Aorta (tissue), 5 donors: ENCODE measurements at places on chromosomes 13 and 19. TPM values are rescaled to one million over a fixed set of nuclear protein-coding genes. Genes with fewer than 3 reads are reported as not detected.

SIGLEC14 gene
- polyA plus RNA-seq: 0.20 TPM

KCNN1 gene
- polyA plus RNA-seq: 0.13 TPM

GRCh38 chr13:105990256-105990958, 545.1 kb downstream of the EFNB2 start:
- H3K4me3 ChIP-seq: no peak overlapping the region
- no peak overlapping the region for H3K27ac ChIP-seq
- no peaks in the 10 kb centered on the region for H3K36me3 ChIP-seq

DNA sequence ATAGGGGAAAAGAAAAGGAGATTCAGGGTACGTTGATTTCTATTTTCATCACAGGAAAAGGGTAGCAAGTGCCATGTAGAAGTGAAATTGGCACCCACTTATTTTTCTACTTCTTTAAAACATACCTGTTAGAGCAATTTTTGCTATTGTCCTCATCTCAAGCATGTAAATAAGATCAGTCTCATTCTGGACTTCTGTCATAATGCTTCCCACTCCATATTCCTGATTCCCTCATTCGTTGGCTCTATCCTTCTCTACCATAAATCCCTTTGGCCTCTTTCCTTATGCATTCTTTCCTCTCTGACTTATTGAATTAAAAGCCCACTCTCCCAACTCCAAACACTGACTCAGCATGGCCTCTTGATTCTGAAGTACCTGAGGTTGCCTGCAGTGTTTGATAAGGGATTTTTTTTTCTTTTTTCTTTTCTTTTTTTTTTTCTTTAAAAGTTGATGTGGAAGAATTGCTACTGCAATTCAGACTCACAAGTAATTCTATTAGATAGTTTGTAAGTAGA, 465.7 kb downstream of the SLITRK6 start:
- H3K4me3 ChIP-seq: no peak overlapping the region
- H3K27ac ChIP-seq: no peak overlapping the region
- DNase-seq: no peak
- no peaks in the 10 kb centered on the region for H3K27me3 ChIP-seq

- peak; percentile 68 for DNase-seq
- no peak overlapping the region for H3K4me3 ChIP-seq
- H3K27ac ChIP-seq: no peak overlapping the region
- H3K36me3 ChIP-seq: no peaks in the 10 kb centered on the region
Observed at GRCh38 chr19:33397536-33398360, 24.2 kb downstream of the CEBPG start.
